Umbilical cord (tissue), 2 donors: ENCODE measurements at places on chromosomes 13 and 19. TPM values are rescaled to one million over a fixed set of nuclear protein-coding genes. Genes with fewer than 3 reads are reported as not detected.

IGFL4 gene
- 3.4 TPM for total RNA-seq

CFAP97D2 gene
- 7.5 TPM for total RNA-seq

PLEKHA4 gene
- total RNA-seq = 2.6 TPM

DNA sequence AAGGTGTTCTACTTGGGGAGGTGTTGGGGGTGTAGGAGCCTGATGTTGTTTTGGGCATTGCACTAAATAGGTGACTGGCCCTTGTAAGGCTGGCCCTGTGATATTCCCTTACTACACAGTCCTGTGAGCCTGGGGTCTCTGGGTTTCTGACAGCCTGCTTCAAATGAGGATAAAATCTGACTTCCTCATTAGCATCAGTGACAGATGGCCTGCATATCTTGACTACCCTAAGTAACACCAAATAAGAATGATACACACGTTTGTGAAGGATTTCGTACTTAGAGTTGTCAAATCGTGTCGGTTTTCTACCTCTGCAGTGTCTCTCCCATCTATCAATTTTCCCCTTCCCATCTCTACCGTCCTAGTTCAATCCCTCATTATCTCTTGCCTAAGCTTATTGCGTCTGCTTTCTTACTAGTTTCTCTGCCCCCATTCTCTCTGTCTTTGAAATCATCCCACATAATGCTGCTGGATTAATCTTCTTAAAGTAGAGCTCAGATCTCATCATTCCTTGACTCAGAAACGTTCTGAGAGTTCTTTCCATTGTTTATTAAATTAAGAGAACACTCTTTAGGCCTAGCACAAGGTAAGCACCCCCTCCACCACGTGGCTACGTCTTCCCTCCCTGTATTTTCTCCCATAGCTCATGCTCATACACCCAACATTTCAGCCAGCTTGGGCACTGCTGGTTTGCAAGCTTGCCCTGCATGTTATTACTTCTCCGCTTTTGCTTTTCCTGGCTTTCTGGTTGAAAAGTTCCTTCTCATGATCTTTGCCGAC, 26.2 kb upstream of the CNMD start:
- no peak for DNase-seq

GRCh38 chr19:4014541-4015491, 7.3 kb downstream of the PIAS4 start:
- DNase-seq = peak; percentile 15
